A549 treated with ZK216348 at 1 μM for 4 hours (cell line): ENCODE measurements at places on chromosomes 2 and 18. TPM values are rescaled to one million over a fixed set of nuclear protein-coding genes. Genes with fewer than 3 reads are reported as not detected.

Gene CKAP2L
- 10.2 to 20.6 TPM (median 14.9 TPM) in 5 replicates for total RNA-seq

Gene QPCT
- 16.7 to 20.7 TPM (median 18.6 TPM) in 5 replicates for total RNA-seq

Gene SDC1
- 128 to 234 TPM (median 196 TPM) in 5 replicates for total RNA-seq

Gene TYMS
- total RNA-seq, result 162 to 192 TPM (median 176 TPM) in 5 replicates

Gene C2orf66
- total RNA-seq, result 0.11 TPM in 1 of 5 replicates, not detected in the others

Gene HOXD11
- total RNA-seq, result 5.8 to 7.8 TPM (median 6.6 TPM) in 5 replicates

Gene KCNK3
- 0.38 to 0.97 TPM (median 0.79 TPM) in 5 replicates for total RNA-seq

Gene SERPINB3
- 0.12 to 0.19 TPM (median 0.14 TPM) in 4 of 5 replicates, not detected in the other for total RNA-seq

Gene LRRC30
- total RNA-seq, result not detected in 5 replicates

Gene COL4A3
- 0.28 to 1.3 TPM (median 0.82 TPM) in 5 replicates for total RNA-seq

Gene AQP12B
- not detected in 5 replicates for total RNA-seq

Gene CD8B
- total RNA-seq, result not detected in 5 replicates

Gene ST8SIA3
- not detected in 5 replicates for total RNA-seq

Gene RTP5
- total RNA-seq, result not detected in 5 replicates

Gene NAT8
- total RNA-seq, result not detected in 5 replicates

Gene ALK
- total RNA-seq, result not detected in 5 replicates

Gene CNGA3
- total RNA-seq, result not detected in 5 replicates

Gene TMEM182
- 3.5 to 5.6 TPM (median 4.5 TPM) in 5 replicates for total RNA-seq

Gene NGEF
- 12.8 to 20.8 TPM (median 17.1 TPM) in 5 replicates for total RNA-seq

Gene TLX2
- 0.15 to 0.74 TPM (median 0.21 TPM) in 5 replicates for total RNA-seq

Gene SH3BP4
- 30.2 to 43.1 TPM (median 36.3 TPM) in 5 replicates for total RNA-seq

Gene SRD5A2
- 0.04 to 0.06 TPM (median 0.06 TPM) in 3 of 5 replicates, not detected in the others for total RNA-seq
